ENCODE measurements at places on chromosomes 12 and 14. TPM values are rescaled to one million over a fixed set of nuclear protein-coding genes. Genes with fewer than 3 reads are reported as not detected.

GRCh38 chr12:97300891-97301290 is 161.7 kb upstream of the RMST start:
- no peak for DNase-seq

DNA sequence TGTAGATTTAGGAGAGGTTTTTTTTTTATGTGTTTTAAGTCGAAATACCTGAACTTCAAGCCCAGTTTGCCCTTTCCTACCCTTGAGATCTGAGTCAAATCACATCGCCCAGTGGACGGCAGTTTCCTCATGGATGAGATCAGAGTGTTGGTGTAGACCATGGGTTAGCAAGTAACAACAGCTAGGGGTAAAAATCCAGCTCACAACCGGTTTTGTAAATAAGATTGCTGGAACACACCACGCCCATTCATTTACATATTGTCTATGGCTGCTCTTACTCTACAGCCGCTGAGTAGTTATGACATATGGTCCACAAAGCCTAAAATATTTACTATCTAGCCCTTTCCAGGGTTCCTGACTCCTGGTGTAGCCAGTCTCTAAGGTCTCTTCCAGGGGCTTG is 158.5 kb upstream of the PLEKHG7 start:
- no peak for DNase-seq

Gene COPZ1
- 115 TPM for total RNA-seq

DNA sequence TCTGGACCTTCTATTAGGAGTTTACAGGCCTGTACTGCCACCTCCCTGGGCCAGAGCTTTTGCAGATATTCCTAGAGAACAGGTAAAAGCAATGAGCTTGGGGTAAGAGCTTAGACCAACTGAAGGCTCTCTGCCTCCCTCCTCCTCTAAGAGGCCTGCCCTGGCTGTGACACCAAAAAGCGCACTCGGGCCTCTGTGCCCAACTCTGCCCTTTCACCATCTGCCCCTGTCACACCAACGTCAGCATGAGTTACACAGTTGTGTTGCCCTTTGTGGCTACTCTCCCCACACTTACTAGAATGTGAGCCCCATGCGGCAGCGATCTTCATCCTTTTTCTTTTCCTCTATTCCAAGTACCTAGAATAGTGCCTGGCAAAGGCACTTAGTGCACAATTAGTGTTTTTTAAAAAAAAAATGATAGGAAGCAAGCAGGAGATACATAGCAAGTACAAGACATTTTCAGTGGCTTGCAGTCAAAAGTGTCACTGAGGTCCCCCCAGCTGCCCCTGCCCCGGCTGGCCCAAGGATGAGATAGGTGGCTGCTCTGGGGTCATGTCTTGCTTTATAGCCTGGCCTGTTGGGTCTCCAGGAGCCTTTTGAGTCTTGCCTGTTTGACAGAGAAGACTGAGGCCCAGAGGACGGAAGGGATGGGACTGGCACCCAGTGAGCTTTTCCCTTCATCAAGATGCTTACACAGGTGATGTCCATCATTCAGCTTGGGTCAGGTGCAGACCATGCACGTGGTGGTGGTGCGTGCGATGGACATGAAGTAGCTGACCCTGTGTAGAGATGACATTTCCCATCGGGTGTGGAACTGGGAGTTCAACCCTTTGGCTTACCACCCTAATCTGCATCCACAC is 12.5 kb downstream of the CKB start:
- DNase-seq: peak; percentile 32
